Activated CD8-positive, alpha-beta memory T cell treated with anti-CD3 and anti-CD28 coated beads, Interleukin-2, amount 10 ng/mL, durations not matched to agents 7 days and 5 days (primary cell): ENCODE measurements at places on chromosomes 5 and 9. TPM values are rescaled to one million over a fixed set of nuclear protein-coding genes. Genes with fewer than 3 reads are reported as not detected.
A peak's percentile ranks its signal among the peaks of the same experiment; 100 is the strongest.

DNA sequence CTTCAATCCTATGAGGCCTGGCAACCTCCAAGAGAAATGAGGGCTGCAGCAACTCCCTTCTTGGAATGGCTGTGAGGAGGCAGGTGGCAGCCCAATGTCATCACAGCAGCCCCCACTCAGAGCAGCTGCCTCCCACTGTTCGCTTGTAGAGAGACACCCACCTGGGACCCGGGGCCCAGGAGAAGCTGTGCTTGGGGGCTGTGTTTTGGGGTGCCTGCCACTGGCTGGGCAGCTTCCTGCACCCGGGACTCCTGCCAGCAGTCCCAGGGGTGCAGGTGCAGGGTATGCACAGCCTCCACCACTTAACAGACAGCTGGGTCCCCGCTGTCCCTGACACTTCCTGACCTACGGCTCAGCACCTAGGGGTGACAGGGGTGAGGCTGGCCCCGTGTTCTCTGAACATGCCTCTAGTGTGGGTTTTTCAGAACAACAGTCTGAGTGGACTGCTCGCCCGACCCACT is 26.2 kb downstream of the NIPAL4 start:
- DNase-seq, result no peak

DNA sequence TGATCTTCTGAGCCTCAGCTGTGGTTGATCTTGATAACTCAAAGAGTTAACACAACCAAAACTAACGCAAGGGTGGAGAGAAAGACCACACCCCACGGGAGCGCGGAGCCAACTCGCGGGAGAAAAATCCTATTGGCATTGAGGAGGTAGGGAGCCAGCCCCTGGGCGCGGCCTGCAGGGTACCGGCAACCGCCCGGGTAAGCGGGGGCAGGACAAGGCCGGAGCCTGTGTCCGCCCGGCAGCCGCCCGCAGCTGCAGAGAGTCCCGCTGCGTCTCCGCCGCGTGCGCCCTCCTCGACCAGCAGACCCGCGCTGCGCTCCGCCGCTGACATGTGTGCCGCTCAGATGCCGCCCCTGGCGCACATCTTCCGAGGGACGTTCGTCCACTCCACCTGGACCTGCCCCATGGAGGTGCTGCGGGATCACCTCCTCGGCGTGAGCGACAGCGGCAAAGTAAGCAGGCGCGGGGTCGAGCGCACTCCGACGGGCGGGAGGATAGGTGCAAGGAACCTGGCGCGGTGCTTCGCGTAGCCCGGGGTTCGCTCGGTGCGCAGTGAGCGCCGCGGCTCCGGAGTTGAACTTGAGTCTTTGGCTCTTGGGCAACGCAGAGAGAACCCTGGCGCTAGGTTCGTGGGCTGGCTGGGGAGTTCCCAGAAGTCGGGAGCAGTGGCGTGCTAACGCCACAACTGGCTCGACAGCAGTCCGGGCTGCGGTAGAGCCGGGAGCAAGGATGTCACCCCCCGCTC is at the start of gene GDA:
TSS of gene GDA (plus strand) at position 210 of the 745 bp plus-strand sequence. CDS start at position 330, 120 bp downstream.
- DNase-seq, result no peak

DNA sequence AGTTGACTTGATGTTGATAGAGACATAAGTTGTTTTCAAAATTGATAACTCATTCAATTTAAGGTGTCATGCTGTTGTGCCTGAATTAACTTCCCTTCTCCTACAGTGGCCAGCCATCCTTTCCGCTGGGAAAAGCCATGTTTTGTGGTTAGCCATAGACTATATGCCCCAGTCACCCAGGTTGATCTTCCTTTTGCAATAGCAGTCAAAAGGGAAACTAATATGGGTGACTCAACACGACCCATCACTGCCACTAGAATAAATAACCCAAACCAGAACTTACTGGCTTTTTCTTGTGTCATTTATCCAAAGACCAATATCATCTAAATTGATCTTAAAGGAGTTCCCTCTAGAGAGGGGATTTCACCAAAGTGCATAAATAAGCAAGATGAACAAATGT is 87.4 kb downstream of the PTCD2 start:
- no peak for DNase-seq

DNA sequence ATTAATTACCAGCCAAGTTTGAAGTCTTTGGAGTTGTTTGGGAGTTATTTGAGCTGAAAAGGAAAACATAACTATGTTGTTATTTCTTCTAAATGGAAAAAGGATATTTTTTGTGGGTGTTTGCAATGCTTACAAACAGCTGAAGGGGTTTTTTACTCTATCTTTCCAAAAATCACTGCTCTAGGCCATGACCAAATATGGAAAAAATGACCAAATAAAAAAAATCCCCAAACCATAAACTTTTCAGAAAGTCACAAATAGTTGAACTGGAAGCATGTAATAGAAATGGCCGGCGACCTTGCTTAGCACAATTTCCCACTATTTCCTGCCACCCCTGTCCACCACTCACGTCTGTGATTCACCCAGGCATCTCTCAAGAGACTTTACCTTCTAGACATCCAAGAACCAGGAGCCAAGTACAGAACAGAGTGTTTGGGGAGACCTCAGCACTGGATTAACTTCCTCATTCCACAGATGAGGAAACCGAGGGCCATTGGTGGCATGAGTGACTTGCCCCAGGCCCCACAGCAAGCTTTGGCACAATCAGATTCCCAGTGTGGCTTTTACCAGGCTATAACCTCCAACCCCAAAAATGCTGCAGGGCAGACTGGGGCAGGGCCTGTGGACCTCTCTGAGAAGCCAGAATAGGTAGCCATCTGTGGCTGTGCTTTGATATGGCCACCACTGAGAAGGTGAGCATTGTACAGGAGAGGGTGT is 84.5 kb downstream of the NRG2 start:
- no peak for DNase-seq

The INSL4 gene
- not detected for total RNA-seq

GRCh38 chr5:91109634-91110033 is 273.5 kb downstream of the ARRDC3 start:
- DNase-seq, result no peak

- DNase-seq, result peak; percentile 76
These were observed 19.2 kb upstream of the SHB start for GRCh38 chr9:38088006-38088925.

The NLN gene
- total RNA-seq, result 19.6 TPM

DNA sequence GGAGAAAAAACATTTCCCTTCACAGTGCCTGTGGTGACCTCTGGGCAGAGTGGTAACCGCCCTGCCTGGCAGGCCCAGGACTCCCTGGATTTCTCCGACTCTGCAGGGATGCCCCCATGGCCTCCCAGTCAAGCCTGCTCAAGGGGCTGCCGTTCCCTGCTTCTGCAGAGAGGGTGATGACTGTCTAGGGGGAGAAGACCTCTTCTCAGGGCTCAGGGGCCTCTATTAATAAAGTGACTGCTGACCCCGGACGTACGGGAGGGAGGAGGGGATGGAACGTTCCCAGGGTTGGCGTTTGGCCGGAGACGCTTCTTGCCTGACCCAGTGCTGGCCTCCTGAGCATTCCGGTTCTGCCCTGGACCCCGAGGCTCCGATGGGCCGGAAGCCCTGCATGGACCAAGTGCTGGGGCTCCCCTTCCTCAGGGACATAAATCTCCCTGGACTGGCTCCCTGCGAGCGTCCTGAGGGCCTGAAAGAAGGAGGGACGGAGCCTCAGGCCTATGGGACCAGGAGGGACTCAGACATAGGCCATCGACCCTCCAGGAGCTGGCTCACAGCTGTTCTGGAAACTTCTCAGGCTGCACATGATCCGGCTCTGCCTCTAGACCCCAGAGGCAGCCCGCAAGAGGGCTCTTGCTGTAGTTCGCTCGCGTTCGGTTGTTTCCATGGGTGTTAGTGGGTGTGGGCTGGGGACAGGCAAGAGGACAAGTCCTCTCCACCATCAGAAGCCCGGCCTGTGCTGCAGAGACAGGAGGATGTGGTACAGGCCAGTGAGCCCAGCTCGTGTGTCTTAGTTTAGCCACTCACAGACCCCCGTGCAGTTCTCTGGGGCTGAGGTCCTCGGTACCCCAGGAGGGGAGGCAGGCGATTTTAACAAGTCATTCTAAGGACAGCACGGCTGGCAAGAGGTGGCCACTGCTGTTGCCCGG is 8.1 kb upstream of the RNU6ATAC start:
- DNase-seq, result no peak

GRCh38 chr9:33148367-33149014 is 18.6 kb downstream of the B4GALT1 start:
- DNase-seq, result no peak

DNA sequence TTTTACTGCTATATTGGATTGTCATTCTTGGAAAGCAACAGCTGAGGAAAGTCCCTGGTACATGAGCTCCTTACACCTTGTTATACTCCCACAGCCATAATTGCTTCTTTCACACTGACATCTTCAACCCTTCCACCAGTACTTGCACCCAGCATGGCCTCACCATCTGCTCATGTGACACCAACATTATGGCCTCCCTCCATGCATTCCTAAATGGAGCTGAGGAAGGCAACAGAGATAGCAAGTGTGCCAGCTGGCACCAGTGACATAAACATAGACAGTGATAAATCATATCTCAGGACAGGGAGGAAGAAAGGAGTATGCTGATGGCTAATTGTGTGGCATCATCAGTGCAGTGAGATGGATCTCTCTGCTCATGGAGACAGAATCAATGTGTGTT is 119.5 kb downstream of the BAAT start:
- no peak for DNase-seq

The TNFSF8 gene
- 30.3 TPM for total RNA-seq

DNA sequence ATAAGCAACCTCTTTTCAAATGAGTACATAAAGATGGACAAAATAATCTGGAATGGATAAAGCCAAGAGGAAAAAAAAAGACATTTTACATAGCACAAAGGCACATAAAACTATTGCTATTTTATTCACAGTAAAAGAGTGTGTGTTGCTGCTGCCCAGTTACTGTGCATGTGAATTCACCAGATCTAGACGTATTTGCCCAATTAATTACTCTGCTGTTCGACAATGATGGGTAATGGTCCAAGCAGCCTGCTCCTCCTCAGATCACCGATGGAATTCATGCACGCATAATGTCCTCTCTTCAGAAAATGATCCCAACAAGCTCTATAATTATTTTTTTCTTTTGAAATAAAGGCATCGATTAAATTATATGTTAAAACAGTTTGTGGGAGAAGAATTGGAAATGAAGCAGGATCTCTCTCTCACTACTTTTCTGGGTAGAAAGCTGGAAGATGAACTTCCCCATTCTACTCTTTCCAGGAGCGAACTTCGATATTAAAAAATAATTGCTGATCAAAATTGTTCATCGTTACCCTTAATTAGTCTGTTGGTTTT is 357.4 kb upstream of the CCNH start:
- no peak for DNase-seq

GRCh38 chr5:132782101-132782500 is 5.1 kb upstream of the SEPTIN8 start:
- DNase-seq, result no peak

The PLCXD3 gene
- total RNA-seq, result not detected

DNA sequence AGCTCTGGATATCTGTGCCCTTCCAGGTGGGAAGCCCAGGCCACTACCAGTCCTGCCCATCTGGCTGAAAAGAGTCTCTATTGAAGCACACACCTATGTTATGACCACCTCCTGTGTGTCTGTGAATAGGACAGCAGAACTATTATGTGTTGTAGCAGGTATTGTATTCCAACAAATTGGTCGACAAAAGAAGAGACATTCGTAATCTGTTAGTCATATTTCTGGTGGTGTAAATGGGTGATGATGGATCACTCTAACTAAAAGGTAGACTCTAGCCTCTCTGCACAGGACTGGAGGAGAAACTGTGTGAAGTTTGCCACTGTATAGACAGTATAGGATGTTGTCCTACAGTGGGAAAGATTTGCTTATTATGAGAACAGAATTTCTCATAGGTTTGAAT is 416.1 kb downstream of the TMEM38B start:
- no peak for DNase-seq

DNA sequence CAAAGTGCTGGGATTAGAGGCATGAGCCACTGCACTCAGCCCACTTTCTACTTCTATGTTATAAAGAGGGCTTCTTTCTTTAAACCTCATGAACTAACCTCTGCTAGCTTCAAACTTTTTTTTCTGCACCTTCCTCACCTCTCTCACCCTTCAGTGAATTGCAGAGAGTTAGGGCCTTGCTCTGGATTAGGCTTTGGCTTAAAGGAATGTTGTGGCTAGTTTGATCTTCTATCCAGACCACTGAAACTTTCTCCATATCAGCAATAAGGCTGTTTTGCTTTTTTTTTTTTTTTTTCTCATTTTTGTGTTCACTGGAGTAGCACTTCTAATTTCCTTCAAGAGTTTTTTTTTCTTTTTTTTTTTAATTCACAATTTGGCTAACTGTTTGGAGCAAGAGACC is 216.4 kb upstream of the MAP3K1 start:
- DNase-seq, result no peak

GRCh38 chr5:11792621-11793020 is 111.6 kb downstream of the CTNND2 start:
- DNase-seq, result no peak

DNA sequence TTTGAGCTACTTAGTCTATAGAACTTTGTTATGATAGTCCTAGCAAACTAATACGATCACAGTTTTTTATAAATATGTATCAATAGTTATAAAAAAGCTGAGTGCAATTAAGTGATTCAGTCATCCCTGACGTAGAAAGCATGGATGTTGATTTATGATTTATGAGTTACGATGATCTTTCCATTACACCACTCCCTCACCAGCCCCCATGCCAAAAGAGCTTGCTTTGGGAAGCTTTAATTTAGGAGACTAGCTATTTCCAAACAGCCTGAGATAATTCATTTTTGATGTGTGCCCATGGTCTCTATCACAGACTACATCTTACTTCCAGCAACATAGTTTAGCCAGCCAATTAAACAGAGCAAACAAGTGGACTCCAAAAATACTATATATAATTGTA is 256.8 kb downstream of the GABRG2 start:
- DNase-seq, result no peak

GRCh38 chr5:169856571-169856970 is 123.7 kb downstream of the INSYN2B start:
- DNase-seq, result no peak

DNA sequence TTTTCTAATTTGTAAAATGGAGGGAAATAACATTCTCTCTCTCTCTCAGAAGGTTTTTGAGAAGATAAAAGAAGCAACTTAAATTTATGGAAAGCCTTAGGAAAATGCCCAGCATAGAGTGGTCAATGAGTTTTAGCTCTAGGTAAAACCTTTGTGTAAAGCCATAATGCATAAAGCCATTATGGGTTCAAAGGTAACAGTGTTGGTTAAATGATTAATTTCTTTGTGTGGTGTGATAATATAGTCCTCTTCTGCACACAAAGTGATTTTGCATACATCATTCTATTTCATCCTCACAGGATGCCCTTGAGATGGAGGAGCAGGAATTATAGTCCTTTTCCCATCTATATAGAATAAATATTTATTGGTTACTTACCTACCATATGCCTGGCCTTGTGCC is 602.9 kb downstream of the CSNK1G3 start:
- DNase-seq, result no peak

The OSMR gene
- not detected for total RNA-seq

GRCh38 chr5:134554319-134555222 is 29.1 kb downstream of the JADE2 start:
- peak; percentile 45 for DNase-seq

- no peak for DNase-seq
These were observed 593.1 kb downstream of the IRX1 start for GRCh38 chr5:4188704-4189103.

The RPL7A gene
- 1,729 TPM for total RNA-seq

The PHF24 gene
- total RNA-seq, result not detected

The CDKN2B-AS1 gene
- 3.3 TPM for total RNA-seq
